ENCODE measurements at places on chromosomes 3 and 15.

- H3K4me1 ChIP-seq: no peaks in the 10 kb centered on the region
- H3K27ac ChIP-seq: no peak overlapping the region
- H3K36me3 ChIP-seq: no peaks in the 10 kb centered on the region
- no peak for ATAC-seq
- no peak overlapping the region for H3K4me3 ChIP-seq
Observed at GRCh38 chr3:114307222-114307830, 13.5 kb downstream of the TIGIT start.

- ATAC-seq: no peak
- H3K27ac ChIP-seq: no peak overlapping the region
- H3K36me3 ChIP-seq: no peaks in the 10 kb centered on the region
- no peak overlapping the region for H3K4me3 ChIP-seq
- no peaks in the 10 kb centered on the region for H3K4me1 ChIP-seq
Observed at GRCh38 chr3:36558961-36559360, 178.7 kb downstream of the STAC start.

- H3K27ac ChIP-seq: no peak overlapping the region
- no peaks in the 10 kb centered on the region for H3K4me1 ChIP-seq
- H3K4me3 ChIP-seq: no peak overlapping the region
- no peak for ATAC-seq
- H3K27me3 ChIP-seq: peaks cover 4% of the 10 kb centered on the region
Observed at GRCh38 chr15:32119286-32119685, 89.0 kb downstream of the CHRNA7 start.

DNA sequence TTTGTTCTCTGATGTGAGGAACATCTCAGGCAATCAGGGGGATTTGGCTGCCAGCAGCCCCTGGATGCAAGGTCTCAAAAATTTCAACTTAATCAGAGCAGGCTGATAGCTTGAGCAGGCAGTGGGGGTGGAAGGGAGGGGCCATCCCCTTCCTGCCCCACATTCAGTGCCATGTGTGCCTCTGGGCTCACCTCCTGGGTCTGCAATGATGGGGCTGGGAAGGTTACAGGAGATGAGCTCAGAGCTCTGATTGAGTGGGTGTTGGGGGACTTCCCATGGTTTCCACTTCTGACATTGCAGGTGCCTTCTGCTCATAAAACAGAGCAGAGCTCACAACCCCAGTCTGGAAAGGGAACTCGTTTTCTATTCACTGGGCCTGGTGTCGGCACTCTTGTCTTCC lies 37.0 kb downstream of the PARP16 start:
- no peaks in the 10 kb centered on the region for H3K4me1 ChIP-seq
- no peak for ATAC-seq
- peaks cover 35% of the 10 kb centered on the region for H3K36me3 ChIP-seq
- H3K27ac ChIP-seq: peak overlapping the region; percentile 49
- H3K4me3 ChIP-seq: no peak overlapping the region
- no peaks in the 10 kb centered on the region for H3K27me3 ChIP-seq

GRCh38 chr3:188148318-188148717 lies 5.6 kb upstream of the LPP start:
- no peaks in the 10 kb centered on the region for H3K36me3 ChIP-seq
- H3K27ac ChIP-seq: no peak overlapping the region
- no peak for ATAC-seq
- H3K27me3 ChIP-seq: no peaks in the 10 kb centered on the region
- H3K4me3 ChIP-seq: no peak overlapping the region

DNA sequence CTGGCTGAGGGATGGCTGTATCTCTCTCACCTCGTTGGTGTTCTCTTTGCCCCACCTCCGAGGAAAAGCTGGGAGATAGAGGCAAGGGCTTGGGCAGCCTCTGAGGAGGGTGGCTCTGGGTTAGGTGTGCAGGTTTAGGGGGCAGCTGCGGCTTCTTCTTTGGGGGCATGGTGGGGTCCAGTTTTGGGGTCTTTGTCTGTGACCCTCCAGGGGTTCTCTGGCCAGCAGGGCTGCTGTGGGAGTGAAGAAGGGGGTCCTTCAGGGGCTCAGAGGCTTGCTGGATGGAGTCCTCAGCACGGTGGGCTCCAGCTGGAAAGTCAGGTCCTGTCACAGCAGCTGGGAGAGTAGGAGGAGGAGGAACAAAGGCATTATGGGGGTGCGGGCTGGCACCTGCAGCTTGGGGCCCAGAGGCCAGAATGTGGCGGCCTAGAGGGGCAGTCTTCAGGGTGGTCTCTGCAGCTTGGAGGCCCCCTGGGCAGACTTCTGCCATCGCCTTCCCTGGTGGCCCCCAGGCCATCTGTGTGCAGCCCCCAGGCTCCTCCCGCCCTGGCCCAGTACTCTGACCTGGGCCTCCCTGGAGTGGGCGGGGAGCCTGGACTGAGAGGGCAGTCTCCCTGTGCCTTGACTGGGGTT lies 7.0 kb downstream of the XIRP1 start:
- no peaks in the 10 kb centered on the region for H3K27me3 ChIP-seq
- H3K4me1 ChIP-seq: peaks cover 43% of the 10 kb centered on the region
- ATAC-seq: no peak
- H3K27ac ChIP-seq: no peak overlapping the region
- H3K36me3 ChIP-seq: no peaks in the 10 kb centered on the region
- no peak overlapping the region for H3K4me3 ChIP-seq

DNA sequence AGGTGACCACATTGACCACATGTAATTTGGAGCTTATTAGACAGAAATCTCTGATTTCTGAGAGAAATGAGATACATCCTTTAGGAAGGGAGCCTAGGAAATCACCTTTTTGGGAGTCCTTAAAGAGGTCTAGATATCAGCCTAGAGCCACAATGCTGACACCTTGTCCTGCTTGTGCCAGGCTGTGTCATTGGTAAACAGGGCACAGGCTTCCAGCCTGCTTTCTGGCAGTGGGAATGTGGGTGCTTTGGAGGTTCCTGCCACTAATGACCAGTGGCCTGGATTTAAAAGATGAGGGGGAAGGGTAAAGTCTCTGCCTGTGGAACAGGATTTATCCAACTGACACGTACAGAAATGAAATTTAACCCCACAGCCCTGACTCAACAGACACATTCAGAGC lies 169.8 kb upstream of the KBTBD8 start:
- H3K36me3 ChIP-seq: no peaks in the 10 kb centered on the region
- no peak overlapping the region for H3K4me3 ChIP-seq
- no peaks in the 10 kb centered on the region for H3K4me1 ChIP-seq
- no peak overlapping the region for H3K27ac ChIP-seq

GRCh38 chr15:46955576-46955975 lies 761.7 kb upstream of the SEMA6D start:
- H3K4me3 ChIP-seq: no peak overlapping the region
- H3K4me1 ChIP-seq: no peaks in the 10 kb centered on the region
- no peak overlapping the region for H3K27ac ChIP-seq

- peaks cover 9% of the 10 kb centered on the region for H3K4me1 ChIP-seq
- H3K36me3 ChIP-seq: peaks cover 80% of the 10 kb centered on the region
- H3K4me3 ChIP-seq: no peak overlapping the region
- ATAC-seq: no peak
Observed at GRCh38 chr3:179599531-179599930, 4.9 kb downstream of the MRPL47 start.

- H3K27me3 ChIP-seq: no peaks in the 10 kb centered on the region
- no peak overlapping the region for H3K4me3 ChIP-seq
- peaks cover 11% of the 10 kb centered on the region for H3K4me1 ChIP-seq
- no peak for ATAC-seq
Observed at GRCh38 chr3:18217507-18218174, 207.5 kb downstream of the SATB1 start.

- peak; percentile 13 for ATAC-seq
- no peaks in the 10 kb centered on the region for H3K36me3 ChIP-seq
- peaks cover 35% of the 10 kb centered on the region for H3K4me1 ChIP-seq
- H3K27me3 ChIP-seq: no peaks in the 10 kb centered on the region
- H3K27ac ChIP-seq: peak overlapping the region; percentile 11
Observed at GRCh38 chr3:58356054-58356453, 23.4 kb downstream of the PXK start.

DNA sequence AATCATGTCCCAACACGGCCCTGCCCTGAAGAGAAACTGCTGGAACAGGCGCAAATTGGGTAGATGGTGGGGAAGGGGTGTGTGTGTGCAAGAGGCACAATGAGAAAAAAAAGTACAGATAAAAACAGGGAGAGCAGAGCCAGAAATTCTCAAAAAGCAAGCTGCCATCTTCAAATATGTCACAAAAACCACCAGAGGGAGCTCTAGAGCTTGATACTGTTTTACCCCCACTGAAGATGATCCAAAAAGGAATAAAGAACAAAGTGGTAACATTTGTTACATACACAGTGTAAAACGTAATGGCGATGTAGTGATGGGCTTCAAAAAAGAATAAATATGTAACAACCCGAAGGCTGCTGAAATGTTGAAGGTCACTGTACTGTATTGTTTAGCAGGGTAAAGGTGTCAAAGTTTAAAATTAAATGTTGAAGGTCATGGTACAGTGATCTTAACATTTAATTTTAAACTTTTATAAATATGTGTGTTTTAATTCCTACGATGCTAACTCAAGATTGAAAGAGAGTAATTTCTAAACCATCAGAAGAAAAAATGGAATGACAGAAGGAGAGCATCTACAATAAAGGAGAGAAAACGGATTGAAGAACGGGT lies 6.0 kb downstream of the SNRPA1 start:
- no peaks in the 10 kb centered on the region for H3K27me3 ChIP-seq
- peaks cover 62% of the 10 kb centered on the region for H3K36me3 ChIP-seq
- ATAC-seq: no peak
- H3K27ac ChIP-seq: no peak overlapping the region
- H3K4me1 ChIP-seq: peaks cover 12% of the 10 kb centered on the region

- no peaks in the 10 kb centered on the region for H3K36me3 ChIP-seq
- peaks cover 15% of the 10 kb centered on the region for H3K27me3 ChIP-seq
- ATAC-seq: no peak
- no peak overlapping the region for H3K4me3 ChIP-seq
Observed at GRCh38 chr3:128606094-128606493, 44.5 kb downstream of the RPN1 start.

DNA sequence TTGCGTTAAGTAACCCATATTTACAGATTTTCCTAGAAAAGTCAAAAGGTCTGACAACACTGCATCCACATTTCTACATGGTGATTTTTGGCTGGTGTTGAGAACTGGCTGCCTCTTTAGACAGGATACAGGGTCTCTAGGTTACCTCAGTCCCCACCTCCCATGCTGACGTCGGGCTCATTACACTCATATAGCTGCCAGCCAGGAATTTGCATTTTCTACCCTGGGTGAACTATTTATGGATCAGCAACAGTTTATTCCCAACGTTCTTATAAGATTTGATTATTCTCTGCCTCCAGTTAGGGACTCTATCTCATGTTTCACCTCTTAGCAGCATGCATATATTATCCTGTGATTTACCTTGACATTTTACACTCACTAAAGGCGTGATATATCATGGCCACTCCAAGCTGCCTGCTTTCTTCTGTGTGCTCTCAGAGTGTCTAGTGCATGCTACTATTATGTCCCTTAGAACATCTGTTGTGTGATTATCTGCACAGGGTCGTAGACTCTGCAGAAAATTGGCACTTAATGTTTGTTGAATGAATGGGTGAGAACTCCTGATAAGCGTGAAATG lies 49.0 kb downstream of the CLDN11 start:
- no peak overlapping the region for H3K4me3 ChIP-seq
- H3K27me3 ChIP-seq: peaks cover 24% of the 10 kb centered on the region
- no peak overlapping the region for H3K27ac ChIP-seq
- H3K36me3 ChIP-seq: no peaks in the 10 kb centered on the region
- H3K4me1 ChIP-seq: no peaks in the 10 kb centered on the region
- no peak for ATAC-seq

GRCh38 chr15:26739791-26740190 lies 33.1 kb downstream of the GABRB3 start:
- H3K36me3 ChIP-seq: no peaks in the 10 kb centered on the region
- H3K27ac ChIP-seq: no peak overlapping the region
- H3K4me1 ChIP-seq: no peaks in the 10 kb centered on the region
- no peaks in the 10 kb centered on the region for H3K27me3 ChIP-seq

DNA sequence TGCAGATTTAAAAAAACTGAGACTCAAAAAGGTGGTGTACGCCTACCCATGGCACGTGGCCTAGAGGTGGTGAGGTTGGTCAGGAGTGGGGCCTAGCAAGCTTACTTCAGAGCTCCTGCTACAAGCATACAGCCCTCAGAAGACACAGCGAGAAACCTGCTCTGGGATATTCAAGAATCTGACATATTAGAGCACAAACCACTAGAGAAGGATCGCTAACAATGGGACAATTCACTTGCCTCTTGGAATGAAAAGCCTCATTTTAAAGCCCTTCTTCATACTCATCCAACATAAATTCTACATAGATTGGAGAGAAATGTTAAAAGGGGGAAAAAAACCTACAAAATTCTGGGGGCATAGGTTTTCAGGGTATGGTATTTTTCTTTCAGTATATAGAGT lies 118.0 kb upstream of the ARHGEF3 start:
- H3K4me3 ChIP-seq: no peak overlapping the region
- no peak overlapping the region for H3K27ac ChIP-seq
- H3K36me3 ChIP-seq: no peaks in the 10 kb centered on the region
- ATAC-seq: no peak
- H3K27me3 ChIP-seq: no peaks in the 10 kb centered on the region

- no peaks in the 10 kb centered on the region for H3K27me3 ChIP-seq
- no peak overlapping the region for H3K4me3 ChIP-seq
- H3K27ac ChIP-seq: no peak overlapping the region
- ATAC-seq: no peak
- H3K36me3 ChIP-seq: no peaks in the 10 kb centered on the region
Observed at GRCh38 chr15:90990446-90990845, 3.9 kb downstream of the PRC1 start.

GRCh38 chr15:58758141-58758540 lies 8.6 kb upstream of the ADAM10 start:
- no peak for ATAC-seq
- H3K36me3 ChIP-seq: no peaks in the 10 kb centered on the region
- H3K4me1 ChIP-seq: no peaks in the 10 kb centered on the region
- H3K27ac ChIP-seq: no peak overlapping the region
- H3K4me3 ChIP-seq: no peak overlapping the region

DNA sequence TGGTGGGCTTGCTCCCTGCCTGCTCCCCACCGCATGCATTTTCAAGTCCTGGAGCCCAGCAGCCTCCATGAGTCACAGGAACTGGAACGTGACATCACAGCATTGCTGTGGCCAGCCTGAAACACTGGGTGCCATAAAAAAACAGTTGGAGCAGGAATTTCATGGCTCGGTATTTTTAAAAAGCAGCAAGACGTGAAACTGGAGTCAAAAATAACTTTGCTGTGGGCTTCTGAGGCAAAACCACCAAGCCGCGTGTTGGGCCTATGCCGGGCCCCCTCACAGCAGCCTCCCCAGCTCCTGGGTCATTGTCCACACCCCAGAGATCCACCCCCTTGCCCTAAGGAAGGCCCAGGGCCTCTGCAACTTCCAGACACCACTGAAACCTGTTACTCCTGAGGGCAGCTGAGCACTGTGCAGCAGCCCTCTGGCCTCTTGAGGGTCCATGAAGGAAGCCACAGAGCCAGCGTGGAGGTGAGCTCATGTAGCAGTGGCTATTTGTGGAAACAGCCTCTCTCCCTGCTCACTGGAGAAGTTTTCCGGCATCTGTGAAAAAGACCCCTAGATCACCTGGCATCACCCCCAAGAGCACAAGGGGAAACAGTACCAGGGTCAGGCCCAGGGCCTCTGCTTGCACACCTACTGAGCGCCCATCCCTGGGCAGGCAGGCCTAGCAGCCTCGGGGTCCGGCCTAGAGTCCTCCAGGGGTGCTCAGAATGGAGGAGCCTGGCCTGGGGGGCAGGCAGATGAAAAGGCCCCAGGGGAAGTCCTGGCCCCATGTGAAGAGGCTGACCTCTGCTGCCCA lies 34.0 kb upstream of the DUSP7 start:
- H3K4me1 ChIP-seq: no peaks in the 10 kb centered on the region
- H3K27ac ChIP-seq: no peak overlapping the region
- H3K36me3 ChIP-seq: no peaks in the 10 kb centered on the region
- H3K4me3 ChIP-seq: no peak overlapping the region
- no peaks in the 10 kb centered on the region for H3K27me3 ChIP-seq
- peak; percentile 55 for ATAC-seq

- no peaks in the 10 kb centered on the region for H3K27me3 ChIP-seq
- ATAC-seq: no peak
- no peak overlapping the region for H3K4me3 ChIP-seq
- no peaks in the 10 kb centered on the region for H3K4me1 ChIP-seq
Observed at GRCh38 chr15:29686079-29686425, 136.2 kb downstream of the TJP1 start.

Measured in gastroesophageal sphincter (tissue), 4 donors.